ENCODE measurements at places on chromosomes 6 and 20. TPM values are rescaled to one million over a fixed set of nuclear protein-coding genes. Genes with fewer than 3 reads are reported as not detected.
A peak's percentile ranks its signal among the peaks of the same experiment; 100 is the strongest.

The SOX4 gene
- total RNA-seq, result 1.2 TPM

The AGER gene
- 0.86 TPM for total RNA-seq

The MROH8 gene
- 5.2 TPM for total RNA-seq

GRCh38 chr6:125316621-125317020 lies 14.9 kb upstream of the HDDC2 start:
- no peak for DNase-seq

DNA sequence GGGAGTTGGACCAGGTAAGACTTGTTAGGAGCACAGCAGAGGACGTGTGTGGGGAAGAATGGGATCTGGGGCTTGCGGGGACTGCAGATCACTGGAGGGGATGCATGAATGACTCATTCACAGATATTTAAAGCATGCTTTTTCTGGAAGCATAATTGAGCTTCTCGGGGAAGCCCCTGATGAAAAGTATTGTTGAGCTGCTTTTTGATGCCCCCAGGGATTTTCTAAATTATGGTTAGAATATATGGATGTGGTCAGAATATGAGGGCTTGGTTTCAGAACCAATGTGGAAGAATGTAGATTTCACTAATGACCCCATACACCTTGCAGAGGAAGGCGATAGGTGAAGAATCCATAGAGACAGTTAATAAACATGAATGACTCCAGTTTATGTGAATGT lies 36.1 kb downstream of the GMPR start:
- DNase-seq, result no peak

DNA sequence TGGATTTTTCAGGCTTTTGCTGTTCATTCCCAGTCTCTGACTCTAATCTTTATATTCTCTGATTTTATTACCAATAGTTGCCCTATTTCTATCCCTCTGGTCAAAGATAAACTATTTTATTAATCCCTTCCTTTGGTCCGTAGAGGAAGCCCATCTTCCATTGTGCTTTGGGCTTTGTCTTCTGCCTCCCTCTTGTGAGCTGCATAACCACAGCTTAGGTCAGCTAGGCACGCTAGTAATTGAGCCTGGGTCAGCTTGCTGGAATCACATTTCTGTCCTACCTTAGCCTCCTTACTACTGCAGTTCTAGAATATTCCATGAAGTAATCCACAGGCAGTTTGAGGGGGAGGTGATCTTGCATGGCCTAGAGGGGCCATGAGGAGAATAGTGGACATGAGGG lies 49.4 kb downstream of the TRMT11 start:
- no peak for DNase-seq

DNA sequence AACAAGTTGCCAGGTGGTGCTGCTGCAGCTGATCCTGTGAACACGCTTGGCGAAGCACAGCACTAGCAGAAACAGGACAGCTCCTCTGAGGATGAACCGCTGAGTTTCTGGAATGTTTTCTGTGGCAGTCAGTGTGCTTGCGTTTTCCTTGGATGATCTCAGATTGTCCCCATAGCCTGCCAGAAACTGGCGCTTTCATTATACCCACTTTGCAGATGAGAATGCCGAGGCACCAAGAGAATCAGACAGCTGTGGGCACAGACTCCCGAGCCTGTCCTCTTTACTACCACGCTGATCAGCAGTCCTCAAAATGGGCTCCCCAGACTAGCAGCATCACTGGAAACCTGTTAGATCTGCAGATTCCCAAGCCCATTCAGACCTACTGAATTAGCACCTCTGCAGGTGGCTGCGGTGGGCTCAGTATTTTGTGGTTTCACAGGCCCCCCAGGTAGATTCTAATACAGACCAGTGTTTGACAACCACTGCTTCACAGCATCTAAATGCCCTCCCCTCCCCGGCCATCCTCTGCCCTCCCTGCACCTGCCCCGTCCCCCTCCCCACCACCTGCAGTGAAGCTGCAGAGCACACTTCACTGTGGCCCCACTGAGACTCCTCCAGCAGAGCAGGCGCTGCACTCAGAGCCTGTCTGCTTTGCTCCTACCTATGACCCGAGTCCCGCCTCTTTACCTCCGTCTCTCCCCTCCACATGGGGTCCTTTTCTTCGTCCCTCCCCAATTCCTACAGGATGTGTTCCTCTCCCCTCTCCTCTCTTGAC lies 29.6 kb downstream of the SPATA2 start:
- peak; percentile 33 for DNase-seq

GRCh38 chr6:5464099-5464885 lies 203.0 kb downstream of the FARS2 start:
- no peak for DNase-seq

- DNase-seq, result no peak
These were observed 201.7 kb upstream of the SASH1 start for GRCh38 chr6:148140772-148141557.

GRCh38 chr20:15547119-15547518 lies 1026.1 kb downstream of the KIF16B start:
- no peak for DNase-seq

DNA sequence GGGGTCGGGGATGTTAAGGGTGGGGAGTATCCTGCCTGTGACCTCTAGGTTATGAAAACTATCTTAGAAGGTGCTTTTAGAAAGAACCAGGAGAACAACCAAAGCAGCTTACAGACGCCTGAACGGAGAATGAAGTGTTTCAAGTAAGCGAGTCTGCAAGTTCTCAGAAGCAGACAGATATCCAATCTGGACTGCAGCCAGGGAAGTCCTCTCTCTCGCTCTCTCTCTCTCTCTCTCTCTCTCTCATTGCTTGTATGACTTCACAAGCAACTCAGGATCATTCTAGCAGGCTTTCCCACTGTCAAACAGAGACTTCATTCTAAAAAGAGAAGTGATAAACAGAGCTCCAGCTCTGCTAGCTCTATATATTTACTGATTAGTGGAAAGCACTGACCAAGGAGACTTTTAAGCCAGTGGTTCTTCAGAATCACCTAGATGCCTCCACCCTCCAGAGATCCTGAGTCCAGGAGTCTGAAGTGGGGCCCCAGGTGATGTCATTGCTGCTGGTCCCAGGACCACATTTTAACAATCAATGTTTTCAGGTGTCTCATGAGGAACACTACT lies 6.0 kb downstream of the TCF21 start:
- no peak for DNase-seq

DNA sequence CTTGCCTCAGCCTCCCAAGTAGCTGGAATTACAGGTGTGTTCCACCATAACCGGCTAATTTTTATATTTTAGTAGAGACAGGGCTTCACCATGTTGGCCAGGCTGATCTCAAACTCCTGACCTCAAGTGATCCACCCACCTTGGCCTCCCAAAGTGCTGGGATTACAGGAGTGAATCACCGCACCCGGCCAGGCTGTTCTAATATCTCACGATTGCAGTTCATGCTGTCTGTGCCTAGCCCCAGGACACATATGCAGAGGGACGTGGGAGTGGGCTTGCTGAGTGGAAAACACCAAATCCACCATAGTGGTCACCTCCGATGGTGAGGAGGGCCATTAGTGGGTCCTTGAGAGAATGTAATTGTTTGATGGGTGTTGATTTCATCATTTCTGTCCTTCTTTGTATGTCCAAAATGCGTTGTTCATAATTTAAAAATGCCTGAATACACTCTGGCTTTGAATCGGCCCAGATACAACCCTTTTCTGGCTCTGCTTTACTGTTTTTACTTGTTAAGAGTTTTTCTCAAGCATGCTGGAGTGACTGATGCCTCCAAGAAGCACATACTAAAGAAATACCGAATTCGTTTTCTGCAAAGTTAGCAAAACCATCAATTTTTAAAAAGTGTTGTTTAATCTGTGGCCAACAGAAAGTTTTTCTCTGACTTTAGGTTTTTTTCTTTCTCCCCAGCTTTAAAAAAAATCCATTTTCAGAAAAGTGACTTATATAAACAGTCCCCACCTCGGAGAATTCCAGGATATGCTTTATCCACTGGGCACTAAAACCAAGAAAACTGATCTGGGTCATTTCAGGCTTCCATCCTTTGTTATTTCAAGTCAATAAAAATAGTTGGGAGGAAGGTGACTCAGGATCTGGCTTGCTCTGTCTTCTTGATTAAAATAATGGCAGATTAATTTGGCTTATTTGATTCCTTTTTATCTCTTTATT lies 18.8 kb upstream of the RALGAPA2 start:
- DNase-seq, result no peak

Measured in right lobe of liver (tissue), 6 donors.